Activated naive CD4-positive, alpha-beta T cell treated with anti-CD3 and anti-CD28 coated beads, Interleukin-2, amount 50 U/mL, for 16 hours (primary cell): ENCODE measurements at places on chromosomes 5 and 9.

- no peak for DNase-seq
Observed at GRCh38 chr9:130186839-130187522, 14.8 kb downstream of the NCS1 start.

- DNase-seq = no peak
Observed at GRCh38 chr9:112341730-112342129, 8.3 kb upstream of the PTBP3 start.

- DNase-seq = no peak
Observed at GRCh38 chr9:85859765-85860164, 81.2 kb upstream of the NAA35 start.

DNA sequence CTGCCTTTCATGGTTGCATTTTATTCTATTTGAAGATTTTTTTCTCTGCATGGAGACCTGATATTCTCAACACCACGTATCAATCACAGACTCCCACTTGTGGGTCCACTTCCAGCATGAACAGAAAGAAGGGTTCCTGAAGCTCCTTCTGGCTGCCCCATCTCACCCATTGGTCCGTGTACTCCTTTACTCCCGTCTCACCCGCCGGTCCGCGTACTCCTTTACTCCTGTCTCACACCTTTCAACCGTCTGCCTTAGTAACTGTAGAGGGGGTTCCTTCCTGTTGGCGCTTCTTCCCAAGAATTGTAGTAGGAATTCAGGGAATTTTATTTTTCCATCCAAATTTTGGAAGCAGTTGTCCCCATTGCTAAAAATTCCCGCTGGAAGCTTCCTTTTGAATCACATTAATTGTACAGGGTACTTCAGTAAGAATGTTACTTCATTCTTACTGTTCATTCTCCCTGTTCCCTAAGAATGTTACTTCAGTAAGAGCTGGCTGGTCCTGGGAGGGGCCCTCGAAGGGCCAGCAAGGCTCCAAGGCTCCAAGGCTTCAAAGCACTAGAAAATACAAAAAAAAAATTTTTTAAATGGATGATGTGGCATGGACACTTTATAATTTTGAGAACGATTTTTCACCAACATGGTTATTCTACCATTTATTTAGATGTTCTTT is 3.9 kb upstream of the LPCAT1 start:
- DNase-seq = no peak

DNA sequence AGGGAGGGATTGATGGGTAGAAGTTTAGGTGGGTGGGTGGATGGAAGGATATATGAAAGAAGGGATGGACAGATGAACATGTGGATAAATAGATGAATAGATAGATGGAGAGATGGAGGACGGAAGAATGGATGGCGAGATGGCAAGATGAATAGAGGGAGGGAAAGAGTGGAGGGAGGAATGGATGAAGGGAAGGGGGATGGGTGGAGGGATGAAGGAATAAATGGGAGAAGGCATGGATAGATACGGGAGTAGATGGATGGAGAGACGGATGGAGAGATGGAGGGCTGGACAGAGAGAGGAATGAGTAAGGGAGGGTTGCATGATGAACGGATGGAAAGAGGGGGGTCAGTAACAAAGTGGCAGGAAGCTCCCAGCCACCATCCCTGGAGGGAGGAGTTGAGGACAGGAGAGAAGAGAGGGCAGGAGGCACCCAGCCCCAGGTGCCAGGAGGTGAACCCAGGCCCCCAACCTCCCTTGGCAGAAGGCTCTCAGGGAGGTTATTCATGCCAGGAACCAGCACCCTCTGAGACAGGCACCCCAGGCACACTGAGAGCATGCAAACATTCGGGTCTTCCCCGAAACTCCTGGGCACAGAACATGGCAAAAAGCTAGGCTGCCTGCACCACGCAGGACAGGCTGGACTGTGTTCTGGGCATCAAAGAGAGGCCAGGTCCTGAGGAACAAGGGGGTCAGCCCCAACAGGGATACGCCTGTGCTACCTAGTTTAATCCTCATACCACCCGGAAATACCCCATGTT is 9.1 kb downstream of the SARDH start:
- DNase-seq = no peak

DNA sequence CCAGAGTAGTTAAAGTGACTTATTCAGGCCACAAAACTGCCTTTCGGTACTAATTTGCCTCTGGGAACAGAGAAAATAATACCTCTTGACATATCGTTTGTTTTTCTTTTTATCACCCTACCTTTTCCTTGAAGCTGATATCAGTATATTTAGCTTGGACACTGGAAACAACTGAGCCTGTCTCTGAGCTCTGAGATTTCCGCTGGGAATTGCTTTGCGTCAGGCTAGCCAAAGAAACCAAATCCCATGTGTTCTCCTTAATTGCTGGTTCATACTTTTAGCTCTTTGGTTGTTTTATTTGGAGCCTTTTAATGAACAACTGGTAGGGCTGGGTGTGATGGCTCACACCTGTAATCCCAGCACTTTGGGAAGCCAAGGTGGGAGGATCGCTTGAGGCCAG is 30.3 kb upstream of the SNAPC3 start:
- no peak for DNase-seq

DNA sequence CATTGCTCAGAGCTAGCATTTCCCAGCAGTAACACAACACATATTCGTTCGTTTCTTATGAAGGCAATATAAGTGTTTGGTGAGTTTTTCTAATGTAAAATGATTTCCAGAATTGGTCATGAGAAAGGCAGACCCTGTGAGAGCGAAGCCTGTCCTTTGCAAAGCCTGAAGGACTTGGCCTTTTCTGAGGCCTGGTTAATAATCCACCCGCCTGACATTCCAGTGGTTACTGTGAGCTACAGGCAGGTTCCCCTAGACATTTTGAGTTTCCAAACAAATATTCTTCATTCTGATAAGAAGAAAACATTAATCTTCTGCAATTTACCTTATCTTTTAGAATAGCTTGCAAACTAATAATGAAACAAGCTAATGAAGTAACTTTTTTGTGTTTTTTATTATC is 38.0 kb downstream of the ADAMTS16 start:
- no peak for DNase-seq

DNA sequence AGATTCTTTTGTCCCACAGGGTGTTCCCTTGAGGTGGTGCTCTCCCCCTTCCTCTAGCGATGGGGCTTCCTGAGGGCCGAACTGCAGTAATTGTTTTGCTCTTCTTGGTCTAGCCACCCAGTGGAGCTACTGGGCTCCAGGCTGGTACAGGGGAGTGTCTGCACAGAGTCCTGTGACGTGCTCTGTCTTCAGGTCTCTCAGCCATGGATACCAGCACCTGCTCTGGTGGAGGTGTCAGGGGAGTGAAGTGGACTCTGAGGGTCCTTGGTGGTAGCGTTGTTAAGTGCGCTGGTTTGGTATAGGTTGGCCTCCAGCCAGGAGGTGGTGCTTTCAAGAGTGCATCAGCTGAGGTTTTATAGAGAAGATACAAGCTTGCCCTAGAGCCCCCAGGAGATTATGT is 20.4 kb upstream of the CEP72 start:
- no peak for DNase-seq
